Sciatic nerve (tissue), 2 donors: ENCODE measurements at places on chromosomes 6 and 20. TPM values are rescaled to one million over a fixed set of nuclear protein-coding genes. Genes with fewer than 3 reads are reported as not detected.

DNA sequence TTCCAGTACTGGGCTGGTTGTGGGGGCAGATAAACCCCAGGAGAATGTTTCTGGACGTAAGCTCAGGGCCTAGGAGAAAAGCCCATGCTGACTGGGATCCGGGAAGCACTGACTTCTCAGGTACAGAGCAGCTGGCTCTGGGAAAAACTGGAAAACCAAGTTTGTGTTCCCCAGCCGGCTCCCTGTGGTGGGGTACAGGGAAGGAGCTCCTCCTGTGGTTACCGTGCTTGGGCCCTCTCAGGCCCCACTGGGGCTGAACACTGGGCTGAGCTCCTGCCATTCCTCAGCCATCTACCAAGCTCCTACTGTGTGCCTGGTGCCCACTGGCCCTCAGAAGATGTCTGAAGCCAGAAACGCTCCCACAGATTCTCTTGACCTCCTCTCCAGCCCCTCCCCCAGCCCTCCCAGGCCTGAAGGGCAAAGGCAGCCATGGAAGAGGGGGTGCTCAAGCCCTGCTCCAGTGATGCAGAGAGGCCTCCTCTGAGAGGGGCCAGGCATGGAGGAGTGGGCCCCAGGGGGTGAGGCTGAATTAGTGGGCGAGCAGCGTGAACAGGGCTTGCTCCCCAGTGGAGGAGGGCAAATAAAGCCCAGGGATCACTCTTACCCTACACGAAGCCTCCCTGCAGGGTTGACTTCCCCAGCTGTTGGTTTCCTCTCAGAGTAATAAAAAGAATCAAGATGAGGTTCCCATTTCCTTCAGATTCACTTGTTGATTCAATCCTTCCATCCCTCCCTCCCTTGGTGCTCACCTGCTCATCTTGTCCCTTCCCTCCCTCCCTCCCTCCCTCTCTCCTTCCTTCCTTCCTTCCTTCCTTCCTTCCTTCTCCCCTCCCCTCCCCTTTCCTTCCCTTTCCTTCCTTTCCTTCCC lies 100.0 kb downstream of the VEGFA start:
- DNase-seq: no peak

DNA sequence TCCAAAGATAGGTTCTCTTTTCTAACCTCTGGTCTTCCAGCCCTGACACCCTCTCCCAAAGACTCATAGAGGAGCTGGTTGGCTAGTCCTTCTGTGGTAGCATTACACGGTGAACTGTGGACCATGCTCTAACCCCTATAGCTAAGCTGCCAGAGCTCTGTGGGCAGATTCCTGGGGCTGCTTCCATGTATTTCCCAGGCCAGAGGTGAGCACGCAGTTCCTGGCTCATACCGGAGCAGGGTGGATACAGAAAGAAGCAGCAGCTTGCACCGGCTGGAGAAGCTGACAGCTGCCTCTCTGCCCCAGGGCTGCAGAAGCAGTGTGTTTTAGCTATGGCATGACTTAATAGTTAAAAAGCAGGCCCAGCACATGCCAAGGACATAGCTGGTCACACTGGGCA lies 84.1 kb upstream of the FOXP4 start:
- DNase-seq: no peak

Gene RGS17
- 0.31 TPM for total RNA-seq

- no peak for DNase-seq
Observed at GRCh38 chr20:4808872-4809271, 87.2 kb downstream of the PRND start.

Gene GABRR1
- total RNA-seq: 0.27 TPM

- DNase-seq: peak; percentile 88
Observed at GRCh38 chr6:43635387-43636307, at the start of gene MAD2L1BP. Gene MAD2L1BP (plus strand): TSS chr6:43635840. CDS start chr6:43635876, 36 bp downstream.
